H9 (cell line): ENCODE measurements at places on chromosomes 3 and 15.

DNA sequence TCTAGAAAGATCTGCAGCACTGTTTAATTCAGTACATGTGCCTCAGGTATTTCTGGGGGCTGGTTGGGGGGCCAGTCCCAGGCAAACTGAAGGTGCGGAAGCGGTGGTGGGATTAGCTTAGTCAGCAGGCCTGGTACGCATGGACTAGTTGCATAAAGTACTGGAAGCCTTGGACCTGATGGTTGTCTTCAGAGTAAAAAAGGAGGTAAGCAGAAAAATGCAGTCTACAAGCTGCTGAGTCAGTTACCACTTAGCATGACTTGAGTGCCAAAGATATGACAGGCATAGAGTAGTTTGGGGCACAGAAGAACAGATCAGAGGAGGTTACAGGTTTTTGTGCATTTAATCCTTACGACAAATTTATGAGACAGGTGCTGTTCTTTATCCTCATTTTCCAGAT, 19.9 kb upstream of the GOLGA8J start:
- DNase-seq: no peak

DNA sequence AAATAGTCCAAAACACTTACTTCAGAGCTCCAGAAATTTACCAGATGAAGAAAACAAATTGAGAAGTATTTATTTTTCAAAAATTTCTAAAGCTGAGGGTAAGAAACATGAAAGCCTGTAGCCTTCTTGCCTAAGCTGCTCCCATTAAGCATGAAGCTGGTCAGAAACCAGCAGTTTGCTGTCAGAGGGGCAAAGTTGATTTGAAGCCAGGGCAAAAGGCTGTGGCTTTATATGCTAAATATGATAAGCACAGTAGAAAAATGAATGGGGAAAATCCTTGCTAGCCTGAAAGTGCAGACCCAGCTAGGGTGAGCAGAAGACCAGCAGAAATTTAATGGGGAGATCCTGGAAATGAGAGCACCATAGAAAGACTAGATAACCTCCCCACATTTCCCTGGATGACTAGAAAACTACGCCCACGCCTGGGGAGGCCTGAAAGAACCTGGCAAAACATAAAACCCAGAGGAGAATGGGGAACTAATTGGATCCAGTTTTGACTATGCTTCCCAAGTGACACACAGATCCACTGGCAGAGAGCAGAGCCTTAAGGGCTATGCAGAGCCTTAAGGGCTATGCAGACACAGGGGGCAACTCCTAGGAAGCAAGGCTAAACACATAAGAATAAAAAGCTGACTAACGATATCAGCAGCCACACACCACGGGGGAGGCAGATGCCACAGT, 43.0 kb upstream of the HEG1 start:
- DNase-seq: no peak

DNA sequence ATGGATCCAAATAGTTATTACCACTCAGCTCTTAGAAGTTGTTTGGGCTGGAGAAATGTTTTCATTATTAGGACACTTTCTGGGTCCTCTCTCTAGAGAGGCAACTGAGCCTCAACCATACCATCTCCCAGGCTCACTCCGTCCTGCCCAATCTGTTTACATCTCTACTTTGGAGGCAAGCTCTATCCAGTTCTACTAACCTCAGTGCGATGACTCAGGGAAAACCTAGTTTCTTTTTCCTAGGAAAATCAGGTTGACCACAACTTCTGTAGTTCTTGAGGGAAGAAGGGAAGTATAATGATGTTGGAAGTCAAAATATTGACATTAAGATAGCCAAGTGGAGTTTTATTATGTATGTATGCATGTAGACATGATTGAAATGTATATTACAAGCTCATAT, 40.4 kb downstream of the LPP start:
- DNase-seq: no peak

DNA sequence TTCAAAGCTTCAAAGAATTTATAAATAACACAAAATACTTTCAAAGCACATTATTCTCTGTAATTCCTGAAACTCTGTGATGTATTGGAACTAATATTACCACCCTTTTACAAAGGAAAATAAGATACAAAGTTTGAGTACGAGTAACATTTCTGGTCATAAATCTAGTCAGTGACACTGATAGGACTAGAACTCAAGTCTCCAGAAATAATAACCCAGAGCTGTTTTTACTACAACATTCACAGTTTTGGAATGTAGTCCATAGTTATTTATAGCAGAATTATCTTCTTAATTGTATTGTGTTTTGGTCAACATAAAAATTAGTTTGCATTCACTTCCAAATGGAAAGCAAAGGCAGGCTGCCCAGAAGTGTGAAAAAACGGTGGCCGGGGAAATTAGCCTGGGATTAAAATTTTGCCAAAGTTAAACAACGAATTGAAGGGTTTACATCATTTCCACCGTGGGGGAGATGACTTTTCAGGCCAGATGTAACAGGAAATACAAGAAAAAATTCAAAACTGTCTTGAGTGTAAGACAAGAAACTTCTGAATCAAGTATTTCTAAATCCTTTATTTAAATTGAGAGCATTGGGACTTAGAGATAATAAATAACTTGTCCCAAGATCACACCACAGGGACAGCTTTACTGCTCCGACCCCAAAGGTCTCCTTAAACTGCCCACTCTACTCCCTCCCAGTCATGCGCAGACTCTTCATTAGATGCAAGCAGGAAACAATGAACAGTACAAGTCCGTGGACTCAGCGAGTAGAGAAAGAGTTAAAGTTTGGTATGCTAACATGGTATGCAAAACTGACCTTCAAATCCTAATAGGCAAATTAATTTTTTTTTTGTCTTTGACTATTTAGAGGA, 74.3 kb upstream of the VGLL4 start:
- DNase-seq: no peak

DNA sequence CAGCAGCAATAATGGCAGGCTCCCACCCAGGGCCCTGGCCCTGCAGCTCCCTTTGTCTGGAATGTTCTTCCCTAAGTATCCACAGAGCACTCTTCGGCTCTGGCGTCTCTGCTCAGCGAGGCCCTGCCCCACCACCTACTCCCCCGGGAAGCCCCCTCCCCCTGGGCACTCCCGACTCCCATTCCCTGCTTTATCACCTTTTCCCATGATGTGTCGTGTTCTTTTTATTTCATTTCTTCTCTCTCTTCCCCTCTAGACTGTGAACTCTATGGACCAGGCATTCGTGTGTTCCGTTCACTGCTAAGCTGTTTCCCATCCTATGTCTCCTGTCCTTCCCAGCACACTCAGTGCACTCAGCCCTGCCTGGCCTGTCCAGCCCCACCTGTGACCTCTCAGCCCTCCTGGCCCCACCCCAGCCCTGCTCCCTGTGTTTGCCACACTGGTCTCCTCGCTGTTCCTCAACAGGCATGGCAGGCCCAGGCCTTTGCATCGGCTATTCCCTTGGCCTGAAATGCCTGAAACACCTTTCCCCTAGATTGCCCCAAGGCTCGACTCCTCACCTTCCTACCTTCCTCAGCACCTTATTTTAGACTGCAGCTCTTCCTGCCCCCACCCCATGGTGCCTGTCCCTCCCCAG, 107.4 kb downstream of the TPRA1 start:
- peak; percentile 20 for DNase-seq

DNA sequence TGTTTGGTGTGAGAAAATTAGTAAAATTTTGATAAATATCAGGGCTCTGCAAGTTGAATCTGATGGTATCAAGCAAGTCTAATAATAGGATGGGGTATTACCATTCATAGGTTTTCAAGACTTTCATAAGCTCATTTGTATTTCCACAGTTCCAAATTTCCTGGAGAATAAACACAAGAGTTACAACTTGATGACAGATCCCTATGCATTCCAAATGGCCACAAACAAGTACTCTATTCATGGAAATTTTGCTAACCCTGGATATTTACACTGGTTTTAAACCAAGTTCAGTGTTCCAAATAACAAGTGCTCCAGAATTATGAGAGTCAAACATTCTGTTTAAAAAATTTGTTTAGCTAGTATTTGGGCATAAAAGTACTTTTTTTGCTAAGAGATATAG, 75.0 kb upstream of the CNTN6 start:
- no peak for DNase-seq

DNA sequence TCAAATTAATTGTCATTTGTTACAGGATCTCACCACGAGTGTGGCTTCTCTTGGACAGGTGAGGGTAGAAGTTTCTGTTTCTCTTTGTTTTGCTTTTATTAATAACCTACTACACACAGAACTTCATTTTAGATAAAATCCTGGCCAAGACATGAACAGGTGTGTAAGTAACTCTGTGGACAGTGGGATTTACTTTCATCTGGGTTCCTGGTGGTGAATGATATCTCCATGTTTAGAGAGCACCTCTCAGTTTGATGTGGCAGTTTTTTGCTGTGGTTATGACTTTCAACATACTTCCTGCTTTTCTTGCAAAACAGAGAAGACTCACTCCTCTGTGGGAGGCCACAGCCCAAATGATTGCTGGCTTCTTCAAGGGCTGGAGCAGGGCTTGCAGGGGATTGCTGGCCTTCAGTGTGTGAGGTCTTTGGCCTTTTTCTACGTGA, 71.1 kb upstream of the XCR1 start:
- DNase-seq: no peak

DNA sequence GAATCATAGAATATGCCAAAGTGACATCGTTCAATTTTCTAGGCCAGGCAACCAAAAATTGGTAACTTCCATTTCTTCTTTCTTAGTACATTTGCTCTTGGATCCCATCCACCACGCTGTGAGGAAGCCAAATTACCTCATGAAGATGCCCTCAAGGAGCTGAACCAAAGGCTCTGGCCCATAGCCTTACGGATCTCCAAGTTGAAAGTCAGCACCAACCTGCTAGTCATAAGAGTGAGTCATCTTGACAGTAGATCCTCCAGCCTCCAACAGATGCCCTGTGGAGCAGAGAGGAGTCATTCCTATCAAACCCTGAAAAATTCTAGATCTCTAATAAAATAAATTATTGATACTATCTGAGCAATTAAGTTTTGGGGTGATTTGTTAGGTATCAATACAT, 322.5 kb upstream of the COL8A1 start:
- DNase-seq: no peak

- no peak for DNase-seq
Observed at GRCh38 chr3:194333981-194334320, 17.2 kb downstream of the CPN2 start.

DNA sequence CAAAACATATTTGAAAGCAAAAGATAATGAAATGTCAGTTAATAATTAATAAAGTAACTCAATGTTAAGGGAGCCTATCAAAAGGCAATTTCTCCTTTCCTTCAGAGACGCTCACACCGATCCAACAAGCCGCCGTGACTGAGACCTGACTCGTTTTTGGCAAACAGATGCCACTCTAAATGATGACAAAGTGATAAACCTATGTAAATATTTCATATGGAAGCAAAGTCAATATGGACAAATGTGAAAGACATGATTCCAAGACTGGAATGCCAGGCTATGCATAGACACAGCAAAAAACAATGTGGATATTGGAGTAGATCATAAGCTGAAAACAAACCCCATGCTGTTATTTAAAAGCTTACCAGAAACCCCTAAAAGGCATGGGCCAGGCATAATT, 137.2 kb upstream of the SUCLG2 start:
- DNase-seq: no peak

GRCh38 chr3:186971578-186971977, 41.3 kb downstream of the ST6GAL1 start:
- DNase-seq: no peak

GRCh38 chr3:177451301-177451750, 254.0 kb upstream of the TBL1XR1 start:
- DNase-seq: no peak
